HFFc6 (cell line): ENCODE measurements at places on chromosomes 6 and 20. TPM values are rescaled to one million over a fixed set of nuclear protein-coding genes. Genes with fewer than 3 reads are reported as not detected.

The DLL1 gene
- total RNA-seq, result 0.24 to 0.75 TPM (median 0.26 TPM) in 3 replicates

The PPP1R16B gene
- total RNA-seq, result not detected in 3 replicates

GRCh38 chr20:21175433-21175832 is 49.6 kb downstream of the KIZ start:
- DNase-seq, result no peak

- DNase-seq, result no peak
Measured at GRCh38 chr6:93059911-93060310, 359.4 kb downstream of the EPHA7 start.

- DNase-seq, result no peak
Measured at GRCh38 chr6:46948699-46949098, 27.0 kb upstream of the ADGRF5 start.
